ENCODE measurements at places on chromosomes 7 and 10.

DNA sequence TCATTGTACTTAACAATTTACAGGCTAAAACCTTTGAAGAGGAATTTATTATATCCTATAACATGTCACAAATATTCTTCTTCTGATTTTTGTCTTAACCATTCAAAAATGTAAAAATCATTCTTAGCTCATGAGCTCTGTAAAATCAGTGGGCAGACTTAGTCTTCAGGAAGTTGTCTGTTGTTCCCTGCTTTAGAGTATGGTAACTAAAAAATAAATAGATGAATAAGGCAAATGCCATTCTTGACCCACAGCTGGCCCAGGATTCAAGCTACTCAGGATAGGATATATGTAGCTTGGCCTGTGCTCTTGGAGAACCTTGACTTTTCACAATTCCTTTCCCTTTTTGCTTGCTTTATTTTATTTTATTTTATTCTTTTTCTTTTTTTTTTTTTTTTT, 51.5 kb downstream of the LRRC4 start:
- no peak for DNase-seq

DNA sequence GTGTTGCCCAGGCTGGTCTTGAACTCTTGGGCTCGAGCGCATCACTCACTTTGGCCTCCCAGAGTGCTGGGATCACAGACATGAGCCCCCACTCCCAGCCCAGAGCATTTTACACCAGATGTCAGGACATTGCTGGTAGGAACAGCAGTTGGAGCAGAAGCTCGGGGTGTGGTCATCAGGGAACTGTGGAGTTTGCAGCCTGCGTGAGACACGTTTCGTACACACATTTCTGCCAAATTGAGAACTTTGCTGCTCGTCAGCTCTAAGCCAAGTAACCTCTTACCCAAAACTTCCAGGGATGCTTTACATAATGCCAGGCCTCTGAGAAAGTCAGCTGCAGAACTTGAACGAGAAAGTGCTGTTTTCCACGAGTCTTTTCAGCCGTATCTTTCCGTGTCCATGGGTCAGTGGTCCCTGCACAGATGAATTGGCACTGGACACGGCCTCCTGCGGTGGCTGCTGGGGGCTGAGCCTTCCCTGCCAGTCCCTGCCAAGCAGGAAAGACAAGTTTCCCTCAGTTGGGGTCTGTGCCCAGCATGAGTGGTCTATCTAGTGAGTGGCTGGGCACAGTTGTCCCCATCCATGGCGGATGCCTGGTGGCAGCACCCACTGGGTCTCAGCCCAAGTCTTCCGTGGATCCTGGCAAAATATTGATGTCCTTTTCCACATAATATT, 54.4 kb downstream of the DNAJB6 start:
- no peak for DNase-seq

- no peak for DNase-seq
These were observed 74.0 kb downstream of the INHBA start for GRCh38 chr7:41628901-41629300.

- DNase-seq = no peak
These were observed 2.9 kb downstream of the BLVRA start for GRCh38 chr7:43761382-43761781.

- DNase-seq = no peak
These were observed 19.7 kb upstream of the RHOBTB1 start for GRCh38 chr10:60963441-60964256.

- no peak for DNase-seq
These were observed 155.2 kb downstream of the MAGI2 start for GRCh38 chr7:79298145-79298760.

DNA sequence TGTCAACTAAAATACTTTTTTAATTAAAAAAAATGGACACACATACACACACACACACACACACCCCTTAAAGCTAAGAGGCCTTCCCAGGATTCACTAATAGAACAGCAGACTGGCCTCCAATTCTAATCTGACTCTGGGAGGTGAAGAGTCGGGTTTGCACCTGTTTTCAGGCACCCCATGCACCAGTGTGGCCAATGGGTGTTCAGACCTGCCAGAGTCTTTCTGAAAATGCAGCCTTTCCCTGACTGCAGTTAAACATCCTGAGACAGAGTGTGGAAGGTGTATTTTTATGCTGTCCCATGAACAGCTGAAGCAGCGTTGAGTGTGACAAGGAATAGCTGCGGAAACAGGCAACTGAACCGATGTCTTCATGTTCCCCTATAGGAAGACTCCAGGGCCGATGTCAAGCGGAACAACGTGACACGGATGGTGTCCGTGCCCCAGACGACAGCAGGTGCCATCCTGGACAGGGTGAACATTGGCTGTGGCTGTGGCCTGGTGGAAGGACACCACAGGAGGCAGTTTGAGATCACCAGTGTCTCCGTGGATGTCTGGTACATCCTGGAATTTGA, 74.6 kb upstream of the LYZL2 start:
- no peak for DNase-seq

GRCh38 chr7:70053989-70054388, 455.7 kb downstream of the AUTS2 start:
- no peak for DNase-seq

- DNase-seq = no peak
These were observed 27.7 kb upstream of the OSBPL3 start for GRCh38 chr7:25007668-25008067.

- DNase-seq = no peak
These were observed 19.5 kb downstream of the TSPAN33 start for GRCh38 chr7:129163875-129164544.

- DNase-seq = no peak
These were observed 22.8 kb upstream of the CRHR2 start for GRCh38 chr7:30705008-30705407.

DNA sequence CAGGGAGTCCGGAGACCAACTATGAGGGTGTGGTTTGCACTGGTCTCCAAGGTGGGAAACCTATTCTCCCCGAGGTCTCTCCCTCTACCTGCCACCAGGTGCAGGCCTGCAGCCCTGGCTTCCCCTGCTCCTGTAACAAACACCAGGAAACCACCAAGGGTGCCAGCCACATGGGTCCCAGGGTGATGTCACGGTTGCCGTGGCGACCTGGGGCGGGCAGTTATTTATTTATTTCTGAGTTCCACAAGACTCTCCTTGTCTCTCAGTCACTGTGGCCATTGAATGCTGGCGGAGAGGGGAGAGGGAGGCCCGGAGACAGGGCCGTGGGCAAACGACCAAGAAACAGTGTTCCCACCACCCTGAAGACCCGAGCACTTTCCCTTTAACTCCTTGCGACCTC, 27.0 kb downstream of the MMD2 start:
- DNase-seq = no peak

- no peak for DNase-seq
These were observed 177.8 kb upstream of the MKLN1 start for GRCh38 chr7:131149840-131150239.

GRCh38 chr10:31413325-31413724, 94.3 kb downstream of the ZEB1 start:
- no peak for DNase-seq

GRCh38 chr10:61346796-61347413, 106.3 kb downstream of the TMEM26 start:
- DNase-seq = no peak

GRCh38 chr7:16698200-16698905, 52.4 kb downstream of the BZW2 start:
- no peak for DNase-seq
